ENCODE measurements at places on chromosomes 12 and 14.

- no peak for DNase-seq
Measured at GRCh38 chr12:12147111-12147510, 76.4 kb downstream of the BCL2L14 start.

DNA sequence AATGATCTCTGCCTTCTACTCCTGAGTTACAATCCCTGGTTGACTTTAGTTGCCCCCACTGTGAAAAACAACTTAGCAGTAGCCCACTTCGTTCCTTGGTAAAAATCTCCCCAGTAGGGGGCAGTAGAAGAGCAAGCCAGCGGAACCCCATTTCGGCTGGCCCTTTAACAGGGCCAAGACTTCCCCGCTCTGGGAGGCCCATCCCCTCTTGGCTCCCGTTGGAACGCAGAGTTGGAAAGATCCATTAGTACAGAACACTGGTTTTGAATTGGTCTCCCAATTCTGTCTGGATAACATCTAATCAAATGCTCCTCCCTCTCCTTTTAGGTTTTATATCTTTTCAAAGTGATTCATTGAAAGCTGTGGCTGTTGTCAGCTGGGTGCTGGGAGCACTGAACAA is 1133.3 kb downstream of the BCL11B start:
- peak; percentile 40 for DNase-seq

DNA sequence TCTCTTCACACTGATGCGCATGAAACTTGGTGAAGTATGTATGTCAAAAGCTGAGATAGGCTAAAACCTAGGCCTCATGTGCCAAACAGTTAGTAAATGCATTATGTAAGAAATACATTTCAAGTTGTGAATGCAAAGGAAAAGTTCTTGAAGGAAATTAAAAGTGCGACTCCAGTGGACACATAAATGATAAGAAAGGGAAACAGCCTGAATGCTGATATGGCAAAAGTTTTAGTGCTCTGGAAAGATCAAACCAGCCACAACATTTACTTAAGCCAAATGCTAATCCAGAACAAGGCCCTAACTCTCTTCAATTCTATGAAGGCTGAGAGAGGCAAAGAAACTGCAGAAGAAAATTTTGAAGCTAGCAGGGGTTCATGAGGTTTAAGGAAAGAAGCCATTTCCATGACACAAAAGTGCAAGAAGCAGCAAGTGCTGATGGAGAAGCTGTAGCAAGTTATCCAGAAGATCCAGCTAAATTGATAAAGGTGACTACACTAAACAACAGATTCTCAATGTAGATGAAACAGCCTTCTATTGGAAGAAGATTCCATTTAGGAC is 74.2 kb downstream of the GARIN6 start:
- no peak for DNase-seq

- no peak for DNase-seq
Measured at GRCh38 chr12:124442772-124443445, 124.5 kb downstream of the NCOR2 start.

DNA sequence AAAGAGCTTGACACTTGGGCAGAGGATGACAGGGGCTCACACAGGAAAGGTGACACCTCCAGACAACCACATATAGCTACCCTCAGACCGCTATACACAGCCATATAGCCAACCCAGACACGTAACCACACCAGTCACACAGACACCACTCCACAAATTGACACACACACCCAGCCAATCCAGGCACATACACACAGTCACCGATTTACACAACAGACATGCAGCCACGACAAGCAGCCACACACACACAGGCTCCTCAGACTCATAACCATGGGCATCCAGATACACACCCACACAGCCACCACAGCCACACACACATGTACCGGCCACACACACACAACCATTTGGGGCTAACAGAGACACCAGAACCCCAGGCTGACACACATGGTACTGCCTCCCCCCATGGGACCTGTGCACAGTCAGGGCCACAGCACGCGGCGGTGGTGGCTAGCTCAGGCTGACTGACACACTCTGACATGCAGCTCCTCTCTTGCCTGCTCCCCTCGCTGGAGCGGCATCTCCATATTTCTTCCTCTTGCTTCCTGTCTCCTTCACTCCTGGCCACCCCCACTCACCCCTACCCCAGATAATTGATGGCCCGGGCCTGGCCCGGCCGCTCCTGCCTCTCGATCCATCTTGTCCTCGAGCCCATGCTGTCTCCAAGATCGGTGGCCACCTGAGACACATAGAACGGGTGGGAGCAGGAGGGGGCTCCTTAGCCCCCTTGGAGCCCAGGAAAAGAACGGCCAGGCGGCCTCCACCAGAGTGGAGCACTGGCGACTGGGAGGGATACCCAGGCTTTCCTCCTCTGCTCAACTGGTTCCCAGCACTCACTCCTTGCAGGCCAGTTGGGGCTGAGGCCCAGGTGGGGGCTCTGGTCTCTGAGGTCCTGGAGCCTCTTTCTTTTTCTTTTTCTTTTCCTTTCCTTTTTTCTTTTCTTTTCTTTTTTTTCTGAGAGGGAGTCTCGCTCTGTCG is 6.0 kb upstream of the SHMT2 start:
- no peak for DNase-seq

GRCh38 chr14:58789736-58790135 is 152.0 kb downstream of the DACT1 start:
- DNase-seq = no peak

DNA sequence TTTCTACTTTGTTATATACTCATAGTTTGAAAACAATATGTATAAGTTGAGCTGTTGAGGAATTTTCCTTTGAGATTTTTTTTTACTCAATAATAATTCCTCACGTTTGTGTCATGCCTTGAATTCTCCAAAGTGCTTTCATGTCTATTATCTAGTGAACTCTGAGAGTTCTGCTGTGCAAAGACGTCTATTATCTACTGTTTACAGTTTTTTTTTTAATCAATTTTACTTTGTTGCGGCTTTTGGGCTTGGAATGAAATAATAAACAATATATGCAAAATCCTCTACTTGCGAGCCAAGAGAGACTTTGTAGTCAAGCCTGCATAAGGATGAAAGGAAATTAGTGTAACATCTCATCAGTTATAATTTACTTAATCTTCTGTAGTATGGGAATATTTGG is 107.2 kb upstream of the FRMD6 start:
- no peak for DNase-seq

DNA sequence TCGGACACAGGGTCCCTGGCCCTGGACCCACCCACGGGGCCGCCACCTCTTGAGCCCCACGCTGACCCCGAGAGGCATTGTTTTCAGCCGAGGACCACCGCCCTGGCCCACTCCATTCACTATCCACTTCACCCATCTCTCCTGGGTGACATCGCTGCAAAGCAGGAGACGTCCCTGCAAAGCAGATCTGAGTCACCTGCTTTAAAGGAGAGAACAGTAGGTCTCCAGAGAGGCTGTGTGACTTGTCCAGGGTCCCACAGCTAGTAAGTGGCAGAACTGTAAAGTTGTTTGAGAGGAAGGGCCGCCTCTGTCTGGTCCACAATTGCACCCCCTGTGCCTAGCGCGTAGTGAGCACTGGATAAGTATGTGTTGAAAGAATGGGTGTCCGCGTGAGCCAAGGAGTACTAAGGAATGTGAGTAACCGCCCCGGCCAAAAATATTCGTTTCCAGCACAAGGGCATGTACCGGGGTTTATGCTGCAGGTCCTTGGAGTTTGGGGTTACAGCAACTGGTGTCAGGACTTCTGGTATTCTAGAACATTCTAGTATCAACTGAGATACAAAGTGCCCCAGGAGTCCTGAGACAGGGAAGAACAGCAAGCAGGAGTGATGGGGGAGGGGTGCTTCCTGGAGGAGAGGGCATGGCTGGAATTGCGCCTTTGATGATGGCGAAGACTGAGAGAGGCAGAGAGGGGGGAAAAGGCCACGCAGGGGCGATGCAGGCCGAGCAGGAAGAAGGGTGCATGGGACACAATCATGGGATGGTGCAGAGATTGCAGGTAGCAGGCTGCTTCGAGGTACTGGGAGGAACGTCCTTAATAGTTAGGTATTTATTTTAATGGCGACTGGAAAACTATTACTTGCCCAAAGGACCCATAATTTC is 91.1 kb downstream of the SCARB1 start:
- DNase-seq = no peak

GRCh38 chr12:113980537-113981337 is 14.6 kb upstream of the RBM19 start:
- DNase-seq = no peak

GRCh38 chr12:31728289-31728916 is 418 bp downstream of the AMN1 start:
- no peak for DNase-seq

DNA sequence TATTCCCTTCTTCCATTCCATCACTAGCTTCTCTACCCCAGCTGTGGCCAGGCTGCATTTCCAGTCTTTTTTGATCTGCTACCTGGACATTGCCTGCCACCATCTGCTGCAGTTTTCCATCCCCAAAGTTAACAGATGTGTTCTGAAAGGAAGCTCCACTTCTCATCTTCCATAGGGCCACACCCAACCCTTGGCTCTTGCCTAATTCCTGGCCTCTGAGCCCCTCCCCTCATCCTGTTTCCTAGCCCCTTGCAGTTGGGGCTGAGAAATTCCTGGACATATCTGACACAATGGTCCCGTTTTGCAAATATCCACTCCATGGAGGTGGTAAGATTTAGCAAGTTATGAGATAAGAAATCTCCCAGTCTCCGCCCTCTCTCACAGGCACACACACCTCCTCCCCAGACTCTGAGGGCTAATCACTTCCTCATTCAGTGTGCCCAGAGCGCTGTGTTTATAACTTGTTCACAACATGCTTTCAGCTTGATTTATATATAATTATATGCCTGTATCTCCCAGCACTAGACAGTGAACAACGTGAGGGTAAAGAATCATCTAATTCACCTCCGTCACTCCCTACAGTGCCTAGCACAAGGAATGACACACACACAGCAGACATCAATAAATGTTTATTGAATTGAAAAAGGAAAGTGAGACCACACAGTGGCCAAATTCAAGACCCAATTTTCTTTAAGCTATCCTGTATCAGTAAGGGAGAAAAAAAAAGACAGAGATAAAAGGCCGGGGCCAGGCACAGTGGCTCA is 13.4 kb downstream of the SMUG1 start:
- no peak for DNase-seq

- DNase-seq = peak; percentile 74
Measured at GRCh38 chr12:49777800-49778748, 36.7 kb downstream of the TMBIM6 start.

DNA sequence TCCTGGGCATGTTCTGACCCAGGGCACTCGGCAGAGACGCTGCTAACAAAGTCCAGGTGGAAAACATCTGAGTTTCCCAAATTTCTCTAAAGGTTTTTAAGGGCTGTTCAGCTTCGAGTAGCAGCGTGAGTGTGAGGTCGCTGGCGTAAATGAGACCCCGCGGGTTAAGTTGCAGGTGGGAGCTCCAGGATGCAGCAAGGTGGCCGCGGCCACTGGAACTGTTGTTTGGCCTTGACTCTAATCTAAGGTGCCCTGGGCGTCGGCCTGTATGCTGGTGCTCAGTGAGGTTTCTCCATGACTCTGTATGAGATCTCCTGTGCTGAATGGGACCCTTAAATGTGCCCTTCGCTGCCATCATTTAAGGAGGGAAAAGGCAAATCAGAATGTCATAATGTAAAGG is 50.7 kb downstream of the ELK3 start:
- DNase-seq = no peak

DNA sequence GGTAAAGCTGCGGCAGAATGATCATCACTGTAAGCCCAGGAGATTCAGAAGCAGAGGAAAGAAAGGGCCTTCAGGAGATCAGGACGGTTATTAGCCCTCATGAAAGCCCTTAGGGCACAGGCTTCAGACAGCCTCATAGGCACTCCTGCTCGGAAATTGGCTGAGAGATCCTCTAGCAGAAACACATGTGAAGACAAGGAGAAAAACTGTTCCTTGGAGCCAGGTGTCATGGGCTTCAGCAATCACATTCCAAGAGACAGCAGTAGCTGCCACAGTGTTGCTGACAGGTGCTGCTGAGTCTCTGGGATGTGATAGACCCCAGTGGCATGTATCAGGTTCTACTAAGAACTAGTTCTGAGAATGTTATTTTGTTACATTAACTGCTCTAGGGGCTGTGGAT is 88.8 kb upstream of the DYRK2 start:
- no peak for DNase-seq

DNA sequence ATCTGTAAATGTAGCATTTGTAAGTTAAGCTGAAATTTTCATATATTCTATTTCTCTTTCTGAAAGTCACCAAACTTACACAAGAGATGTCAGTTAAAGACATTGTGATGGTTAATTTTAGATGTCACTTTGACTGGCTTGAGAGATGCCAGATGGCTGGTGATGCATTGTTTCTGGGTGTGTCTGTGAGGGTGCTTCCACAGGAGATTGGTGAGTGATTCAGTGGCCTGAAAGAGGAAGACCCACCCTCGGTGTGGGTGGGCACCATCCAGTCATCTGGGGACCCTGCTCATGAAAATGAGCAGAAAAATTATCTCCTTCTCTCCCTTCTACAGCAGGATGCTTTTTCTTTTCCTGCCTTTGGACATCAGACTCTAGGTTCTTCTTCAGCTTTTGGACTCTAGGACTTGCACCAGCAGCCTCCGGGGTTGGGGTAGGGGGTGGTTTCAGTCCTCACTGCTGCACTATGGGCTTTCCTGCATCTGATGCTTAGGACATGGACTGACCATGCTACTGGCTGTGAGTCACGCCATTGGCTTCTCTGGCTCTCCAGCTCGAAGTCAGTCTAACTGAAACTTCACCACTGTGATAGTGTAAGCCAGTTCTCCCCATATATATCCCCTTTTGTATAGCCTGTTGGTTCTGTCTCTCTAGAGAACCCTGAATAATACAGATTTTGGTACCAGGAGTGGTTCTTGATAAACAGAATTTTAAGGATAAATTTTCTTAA is 20.9 kb downstream of the PDE6H start:
- no peak for DNase-seq

- no peak for DNase-seq
Measured at GRCh38 chr12:92608151-92609091, 94.4 kb upstream of the PLEKHG7 start.

- no peak for DNase-seq
Measured at GRCh38 chr12:23750923-23751322, 198.5 kb downstream of the SOX5 start.

DNA sequence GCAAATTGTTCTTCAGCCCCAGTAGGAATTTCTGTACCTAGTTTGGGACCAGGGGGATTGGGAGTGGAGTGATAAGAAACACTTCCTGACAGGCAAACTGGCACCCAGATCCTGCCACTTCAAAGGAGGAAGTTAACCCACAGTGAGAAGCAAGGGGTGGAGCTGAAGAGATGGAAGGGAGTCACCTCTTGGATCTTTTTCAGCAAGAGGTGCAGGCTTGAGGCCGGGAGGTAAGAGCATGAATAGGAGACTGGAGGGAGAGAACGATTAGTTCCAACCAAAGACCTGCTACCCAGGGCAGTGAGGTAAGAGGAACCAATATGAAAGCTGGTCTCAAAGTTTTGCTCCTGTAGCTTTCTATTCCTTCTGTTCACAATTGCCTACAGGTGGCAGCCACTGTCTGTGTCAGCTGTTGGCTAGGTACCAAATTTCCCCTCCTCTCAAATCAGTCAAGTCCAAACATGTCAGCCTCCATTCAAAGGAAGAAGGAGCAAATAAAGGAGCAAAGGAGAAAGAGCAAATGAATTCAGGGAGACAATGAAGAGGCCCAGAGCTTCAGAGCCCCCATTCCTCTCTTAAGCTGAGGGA is 14.9 kb upstream of the TAC3 start:
- DNase-seq = no peak

All from stimulated activated CD4-positive, alpha-beta T cell treated with anti-CD3 and anti-CD28 coated beads, Interleukin-1b, Interleukin-23, amount 100 ng/mL, for 1 hour (primary cell).